ENCODE measurements at places on chromosomes 2 and 18. TPM values are rescaled to one million over a fixed set of nuclear protein-coding genes. Genes with fewer than 3 reads are reported as not detected.

The KLHL29 gene
- 1.6 TPM for polyA plus RNA-seq

The CYP27A1 gene
- polyA plus RNA-seq, result 30.8 TPM

The PDCD1 gene
- 0.17 TPM for polyA plus RNA-seq

The CHRND gene
- polyA plus RNA-seq, result 0.12 TPM

The IL36A gene
- not detected for polyA plus RNA-seq

The PLGLB2 gene
- 1.9 TPM for polyA plus RNA-seq

The ESCO1 gene
- 17.0 TPM for polyA plus RNA-seq
